ENCODE measurements at places on chromosomes 16 and 17.

DNA sequence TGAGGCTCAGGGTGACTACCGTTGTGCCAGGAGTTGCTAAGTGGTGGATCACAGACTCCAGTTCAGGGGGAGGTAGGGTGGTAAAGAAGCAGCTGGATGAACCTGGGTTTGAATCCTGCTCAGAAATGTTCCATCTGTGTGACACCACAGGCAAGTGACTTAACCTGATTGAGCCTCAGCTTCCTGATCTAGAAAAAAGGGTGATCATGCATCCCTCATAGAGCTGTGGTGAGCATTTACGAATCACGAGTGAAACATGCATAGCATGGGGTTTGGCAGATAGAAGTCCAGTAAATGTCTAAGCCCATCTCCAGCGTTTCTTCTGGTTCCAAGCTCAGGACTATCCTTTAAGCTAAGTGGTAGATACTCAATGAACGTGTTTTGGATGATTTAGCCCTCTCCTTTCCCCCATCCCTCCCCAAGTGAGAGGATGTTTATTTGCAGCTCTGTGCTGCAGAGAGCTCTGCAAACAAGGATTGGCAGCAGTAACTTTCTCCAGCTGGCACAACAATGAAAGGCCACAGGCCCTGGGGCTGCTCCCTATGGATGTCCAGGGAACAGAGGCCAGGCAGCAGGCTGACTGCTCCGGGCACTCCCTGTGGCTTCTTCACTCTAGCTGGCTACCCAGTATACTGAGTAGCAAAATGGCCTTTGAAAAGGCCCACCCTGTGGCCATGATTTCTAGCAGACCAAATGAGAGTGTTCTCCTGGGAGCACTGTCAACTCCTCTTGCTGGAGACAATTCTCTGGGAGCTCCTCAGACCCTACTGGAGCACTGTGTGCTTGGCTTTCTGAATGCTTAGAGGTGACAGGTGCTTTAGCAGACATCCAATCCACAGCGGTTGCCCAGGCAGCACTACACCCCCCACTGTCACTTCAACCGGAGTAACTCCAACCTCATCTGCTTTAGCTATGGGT lies 21.3 kb downstream of the CA4 start:
- DNase-seq: no peak

DNA sequence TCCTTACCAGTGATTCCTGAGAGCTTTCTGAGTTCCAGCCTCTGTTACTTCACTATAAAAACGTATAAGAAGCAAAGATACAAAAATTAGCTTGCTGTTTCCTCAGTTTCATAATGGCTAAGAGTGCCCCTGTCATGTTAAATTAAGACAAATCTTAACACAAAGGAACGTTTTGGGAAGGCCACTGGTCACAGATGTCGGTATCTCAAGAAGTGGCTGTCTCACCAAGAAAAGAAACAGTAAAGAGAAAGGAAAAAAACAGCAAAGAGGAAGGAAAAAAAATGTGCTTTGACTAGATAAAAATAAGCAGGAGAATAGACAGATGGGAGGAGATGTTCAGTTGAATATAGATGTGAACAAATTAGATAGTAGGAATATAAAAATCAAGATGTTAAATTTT lies 94.8 kb upstream of the AKTIP start:
- no peak for DNase-seq

DNA sequence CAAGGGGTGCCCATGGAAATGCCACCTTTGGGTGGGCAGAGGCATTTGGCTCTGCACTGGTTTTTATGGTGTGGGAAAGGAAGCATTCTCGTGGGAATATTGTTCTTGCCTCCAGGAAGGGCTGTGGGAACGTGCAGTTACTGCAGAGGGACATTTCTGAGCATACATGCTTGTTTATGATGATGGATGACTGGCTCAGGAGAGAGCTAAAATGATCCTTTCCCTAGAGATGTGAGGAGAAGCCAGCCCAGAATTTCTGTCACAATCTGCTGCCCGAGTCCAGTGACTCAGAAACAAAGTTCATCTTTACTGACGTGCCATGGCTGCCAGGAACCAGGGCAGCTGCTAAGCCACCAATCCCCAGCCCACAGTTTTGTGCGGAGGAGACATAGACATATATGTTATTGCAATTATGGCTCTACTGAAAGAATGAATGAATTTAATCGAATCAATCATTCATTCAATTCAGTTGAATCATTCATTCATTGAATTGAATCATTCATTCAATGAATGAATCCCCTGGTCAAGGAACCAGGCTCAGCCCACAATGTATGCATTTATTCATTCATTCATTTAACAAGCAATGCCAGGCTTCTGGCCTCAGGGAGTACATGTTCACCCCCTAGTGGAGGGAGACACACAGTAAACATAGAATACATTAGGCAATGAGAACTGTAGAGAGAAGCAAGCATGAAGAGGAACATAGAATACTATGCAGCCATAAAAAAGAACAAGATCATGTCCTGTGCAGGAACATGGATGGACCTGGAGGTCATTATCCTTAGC lies 414.4 kb upstream of the HSBP1 start:
- no peak for DNase-seq

DNA sequence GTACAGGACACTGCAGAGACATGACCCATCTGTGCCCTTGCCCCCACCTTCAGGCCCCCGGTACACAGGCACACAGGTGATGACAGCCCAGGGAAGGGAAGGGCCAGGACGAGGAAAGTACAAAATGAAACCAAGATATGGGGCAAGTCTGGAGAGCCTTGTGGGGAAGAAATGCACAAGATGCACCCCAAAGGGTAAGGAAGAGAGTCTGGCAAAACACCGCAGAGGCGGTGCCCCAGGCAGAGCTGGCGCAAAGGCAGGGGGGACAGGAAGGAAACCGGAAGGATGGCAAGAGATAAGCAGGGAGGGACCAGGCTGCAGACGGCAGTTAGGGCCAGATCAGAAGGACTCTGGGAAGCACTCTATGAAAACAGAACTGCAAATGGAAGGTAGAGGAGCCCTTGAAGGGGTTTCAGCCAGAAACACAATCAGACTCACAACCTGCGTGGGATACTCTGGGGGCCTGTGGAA lies 81.4 kb downstream of the SLC39A11 start:
- DNase-seq: no peak

- no peak for DNase-seq
Observed at GRCh38 chr16:61763991-61764390, 272.2 kb downstream of the CDH8 start.

GRCh38 chr17:53039981-53040380 lies 782.7 kb upstream of the KIF2B start:
- no peak for DNase-seq

GRCh38 chr16:57985204-57986181 lies 14.6 kb upstream of the CNGB1 start:
- no peak for DNase-seq

- no peak for DNase-seq
Observed at GRCh38 chr17:50110591-50111349, 15.6 kb downstream of the PDK2 start.

GRCh38 chr17:1110862-1111598 lies 68.8 kb downstream of the ABR start:
- peak; percentile 44 for DNase-seq

GRCh38 chr17:44540246-44541084 lies 16.8 kb upstream of the FZD2 start:
- no peak for DNase-seq

Measured in AG04449 (cell line).